Esophagus squamous epithelium (tissue), 5 donors: ENCODE measurements at places on chromosomes 12 and 14.

GRCh38 chr14:37988472-37988871, 219.2 kb upstream of the SSTR1 start:
- no peak for DNase-seq

DNA sequence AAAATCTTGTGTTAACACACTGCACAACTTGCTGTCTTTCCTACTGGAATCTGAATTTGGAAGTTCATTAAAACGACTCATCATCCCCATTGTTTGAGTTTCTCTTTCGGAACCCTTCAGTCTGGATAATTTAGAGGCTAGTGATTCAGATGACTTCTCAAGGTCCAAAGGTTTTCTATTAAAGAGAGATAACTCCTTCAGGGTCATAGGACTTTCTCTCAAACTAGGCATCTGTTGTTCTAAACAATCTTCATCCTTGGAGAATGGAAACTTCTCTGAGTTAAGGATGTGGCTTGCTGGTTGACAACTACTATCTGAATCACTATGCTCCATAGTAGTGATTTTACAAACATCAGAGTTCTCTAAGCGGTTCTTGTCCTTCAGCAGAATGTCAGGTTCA, 4.4 kb downstream of the MLH3 start:
- no peak for DNase-seq

DNA sequence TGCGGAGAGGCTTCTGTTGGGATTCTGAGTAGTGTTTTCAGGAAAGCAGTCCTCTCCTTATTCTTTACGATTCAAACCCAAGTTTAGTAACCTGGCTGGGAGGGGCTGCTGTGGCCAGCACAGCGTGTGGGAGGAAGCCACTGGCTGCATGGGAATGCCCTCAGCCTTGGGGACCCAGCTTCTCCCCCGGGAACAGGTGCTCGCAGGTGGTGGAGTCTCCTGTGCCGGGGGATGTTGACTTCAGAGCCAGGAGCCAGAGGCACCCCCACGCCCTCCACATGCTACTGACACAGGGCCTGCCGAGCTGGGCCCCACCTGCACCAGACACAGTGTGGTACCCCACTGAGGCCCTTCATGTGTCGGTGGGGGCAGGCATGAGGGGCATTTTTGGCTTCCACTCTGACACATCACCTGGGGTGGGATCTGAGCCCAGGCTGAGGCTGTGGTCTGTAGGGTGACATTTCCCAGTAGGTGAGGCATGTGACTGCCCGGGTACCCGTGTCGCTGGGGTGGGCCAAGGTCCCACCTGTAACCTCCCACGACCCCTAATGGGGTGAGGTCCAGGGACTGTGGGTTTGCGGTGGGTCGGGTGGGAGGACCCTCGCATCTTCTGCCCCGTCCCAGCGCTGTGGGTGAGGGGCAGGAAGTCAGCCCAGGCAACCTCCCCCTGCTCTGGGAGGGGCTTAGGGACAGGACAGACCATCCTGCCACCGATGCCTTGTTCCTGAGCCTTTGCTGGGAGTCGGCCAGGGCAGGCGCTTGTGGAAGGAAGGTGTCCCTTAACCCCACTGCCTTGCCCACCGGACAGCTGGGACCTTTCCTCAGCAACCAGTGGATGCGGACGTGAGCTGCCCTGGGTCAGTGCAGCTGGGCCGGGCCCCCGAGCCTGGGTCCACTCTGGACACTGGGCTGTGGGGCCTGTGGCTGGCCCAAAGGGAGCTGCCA, 26.5 kb downstream of the MTA1 start:
- DNase-seq: no peak

- DNase-seq: no peak
Measured at GRCh38 chr14:25485381-25485780, 435.4 kb upstream of the STXBP6 start.

GRCh38 chr12:93918262-93918661, 230.1 kb upstream of the PLXNC1 start:
- no peak for DNase-seq

DNA sequence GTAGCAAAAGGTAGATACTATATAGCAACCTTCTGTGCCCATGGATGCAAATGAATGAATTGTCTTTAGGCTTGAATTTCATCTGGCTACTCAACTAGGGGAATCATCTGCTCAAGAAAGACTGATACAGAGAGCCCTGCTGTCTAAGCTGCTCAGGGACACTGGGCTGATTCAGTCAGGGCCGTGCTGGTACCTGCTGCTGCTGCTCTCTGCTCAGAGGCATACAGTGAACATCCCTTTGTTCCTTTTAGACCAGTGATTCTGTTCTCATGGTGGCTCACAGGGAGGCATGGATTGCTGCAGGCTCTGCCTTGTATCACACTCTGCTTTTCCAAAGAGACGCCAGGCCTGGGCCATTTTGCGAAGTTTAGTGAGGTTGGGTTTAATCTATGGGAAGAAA, 14.1 kb downstream of the EIF2B2 start:
- no peak for DNase-seq

DNA sequence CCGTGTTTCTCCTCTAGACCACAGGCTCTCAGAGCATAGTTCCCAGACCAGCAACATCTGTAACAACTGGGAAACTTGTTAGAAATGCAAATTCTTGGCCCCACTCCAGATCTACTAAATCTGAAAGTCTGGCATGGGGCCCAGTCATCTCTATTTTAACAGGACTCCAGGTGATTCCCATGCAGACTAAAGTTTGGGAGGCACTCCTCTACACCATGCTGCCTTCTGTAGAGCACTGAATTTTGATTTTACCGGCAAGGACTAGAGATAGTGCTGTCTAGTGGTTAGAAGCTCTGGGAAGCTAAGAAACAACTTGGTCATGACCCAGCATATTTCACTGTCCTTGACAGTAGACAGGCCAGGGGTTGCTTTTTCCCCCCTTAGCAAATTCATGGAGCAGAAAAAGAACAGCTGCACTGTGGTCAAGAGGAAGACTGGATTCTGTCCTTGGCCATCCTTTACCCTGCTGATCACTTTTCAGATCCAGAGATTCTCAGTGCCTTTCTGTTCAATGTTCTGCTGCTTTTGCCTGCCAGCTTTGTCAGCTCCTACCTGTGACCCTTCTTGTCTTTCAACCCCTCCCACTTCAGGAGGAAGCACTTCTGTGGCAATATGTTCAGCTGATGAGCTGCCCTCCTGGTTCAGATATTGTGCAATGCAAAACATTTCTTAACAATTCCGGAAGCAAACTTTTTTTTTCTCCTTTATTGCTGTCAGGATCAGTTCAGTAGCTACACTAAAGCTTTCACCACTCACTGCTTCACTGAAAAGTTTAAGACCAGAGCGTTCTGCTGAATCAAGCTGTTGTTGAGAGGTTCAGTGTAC, 133.8 kb upstream of the NUDT4 start:
- no peak for DNase-seq

GRCh38 chr12:98754095-98754494, 109.0 kb downstream of the APAF1 start:
- no peak for DNase-seq

GRCh38 chr14:65860956-65861611, 448.6 kb downstream of the FUT8 start:
- DNase-seq: no peak

DNA sequence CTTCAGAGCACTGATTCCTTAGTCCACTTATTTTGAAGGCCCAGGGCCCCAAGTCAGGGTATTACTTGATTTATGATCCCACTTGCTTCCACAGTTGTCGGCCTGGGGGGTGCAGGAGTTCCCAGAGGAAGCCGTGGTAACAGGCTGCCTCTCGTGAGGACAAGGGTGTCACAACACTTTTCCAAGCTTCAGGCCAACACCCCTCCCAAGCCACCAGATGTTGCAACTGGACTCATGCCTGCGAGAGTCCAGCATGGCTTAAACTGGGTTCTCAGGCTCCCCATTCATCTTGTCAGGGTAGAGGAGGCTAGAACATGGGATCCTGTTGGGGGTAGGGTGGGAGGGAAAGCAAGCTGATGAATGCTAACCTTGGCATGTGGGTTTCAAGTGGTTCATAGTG, 56.1 kb downstream of the BMP4 start:
- no peak for DNase-seq

DNA sequence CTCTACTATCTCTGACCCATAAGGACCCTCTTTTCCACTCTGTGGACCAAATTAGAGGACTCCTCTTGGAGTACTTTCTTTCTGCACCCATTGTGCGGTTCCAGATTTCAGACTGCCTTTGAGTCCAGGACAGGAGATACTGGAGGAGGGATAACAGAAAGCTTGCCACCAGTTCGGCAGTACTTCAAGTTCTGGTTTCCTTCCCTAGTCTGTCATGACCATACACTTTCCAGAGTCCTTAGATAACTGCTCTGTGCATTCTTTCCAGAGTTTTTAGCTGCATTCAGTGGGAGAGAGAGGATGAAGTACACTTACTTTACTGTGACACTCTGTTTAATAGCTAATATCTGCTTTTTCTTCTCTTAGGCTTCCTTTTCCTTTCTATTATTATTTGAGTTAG, 54.8 kb upstream of the OSBPL8 start:
- DNase-seq: no peak

- no peak for DNase-seq
Measured at GRCh38 chr14:63897721-63898163, 44.9 kb downstream of the SYNE2 start.

GRCh38 chr12:54337854-54338650, 13.1 kb downstream of the COPZ1 start:
- no peak for DNase-seq

- DNase-seq: no peak
Measured at GRCh38 chr14:38404100-38404541, 148.2 kb upstream of the CLEC14A start.

GRCh38 chr14:34110531-34110930, 159.7 kb upstream of the EGLN3 start:
- DNase-seq: no peak

DNA sequence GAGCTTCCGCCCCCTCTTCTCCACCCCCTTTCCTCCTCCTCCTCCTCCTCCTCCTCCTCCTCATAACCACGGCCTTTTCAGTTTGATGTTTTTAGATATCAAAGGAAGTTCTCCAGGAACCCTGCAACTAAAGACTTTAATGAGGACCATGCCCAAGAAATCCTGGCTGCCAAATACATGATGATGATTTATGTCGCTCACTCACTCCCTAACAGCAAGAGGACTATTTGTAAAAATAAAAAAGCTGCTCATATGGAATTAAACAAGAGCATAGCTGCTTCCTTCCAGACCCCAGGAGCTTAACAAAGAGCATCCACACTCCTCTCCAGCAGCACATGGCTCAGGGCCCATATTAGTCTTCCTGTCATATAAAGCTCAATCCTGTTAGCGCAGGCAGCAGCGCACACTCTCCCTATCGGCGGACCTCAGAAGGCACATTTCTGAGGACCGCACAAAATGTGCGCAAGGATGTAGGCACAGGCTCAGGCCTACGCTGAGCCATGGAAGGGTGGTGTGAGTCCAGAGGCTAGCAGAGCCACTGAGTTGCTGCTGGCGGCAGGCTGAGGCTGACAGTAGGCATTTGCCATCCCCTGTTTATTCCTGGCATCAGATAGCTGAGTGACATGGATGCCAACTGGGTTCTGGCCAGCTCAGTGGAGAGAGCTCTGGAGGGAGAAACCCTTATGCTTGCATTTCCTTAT, 232.8 kb downstream of the MSRB3 start:
- DNase-seq: no peak

DNA sequence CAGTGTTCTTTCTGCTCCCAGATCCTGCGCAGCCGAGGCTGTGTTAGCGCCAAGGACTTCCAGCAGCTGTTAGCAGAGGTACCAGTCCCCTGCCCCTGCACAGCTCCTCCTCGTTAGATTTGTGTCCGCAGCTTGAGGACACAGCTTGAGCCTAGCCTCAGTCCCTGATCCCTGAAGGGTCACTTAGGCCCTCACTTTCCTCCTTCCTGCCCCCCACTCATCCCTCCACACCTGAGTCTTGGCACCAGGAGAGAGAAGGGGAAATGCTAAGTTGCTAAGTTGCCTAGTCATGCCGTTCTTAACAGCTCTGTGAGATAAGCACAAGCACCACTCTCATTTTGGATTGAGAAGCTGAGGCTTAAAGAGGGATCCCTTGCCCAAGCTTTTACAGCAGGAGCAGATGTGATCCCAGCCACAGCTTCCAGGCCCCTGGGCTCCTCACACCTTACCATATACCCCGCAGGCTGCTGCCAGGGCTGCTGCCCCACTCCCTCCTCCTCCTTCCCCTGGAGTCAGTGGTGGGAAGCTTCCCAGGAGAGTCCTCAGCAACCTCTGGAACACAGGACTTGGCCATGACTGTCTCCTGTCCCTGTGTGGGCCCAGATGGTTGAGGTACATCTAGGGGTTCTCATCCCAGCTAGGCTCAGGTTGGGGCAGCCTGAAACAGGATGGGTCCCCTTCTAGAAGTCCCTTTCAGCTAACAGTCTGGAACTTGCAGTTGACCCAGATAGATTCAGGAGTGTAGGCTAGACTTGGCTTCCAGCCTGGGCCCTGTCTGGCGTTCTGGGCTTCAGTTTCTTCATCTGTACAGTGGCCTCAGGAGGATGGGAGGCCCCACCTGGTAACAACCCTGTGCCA, 975 bp downstream of the OGFOD2 start:
- no peak for DNase-seq

GRCh38 chr12:34397591-34398365, 375.5 kb downstream of the ALG10 start:
- DNase-seq: no peak

DNA sequence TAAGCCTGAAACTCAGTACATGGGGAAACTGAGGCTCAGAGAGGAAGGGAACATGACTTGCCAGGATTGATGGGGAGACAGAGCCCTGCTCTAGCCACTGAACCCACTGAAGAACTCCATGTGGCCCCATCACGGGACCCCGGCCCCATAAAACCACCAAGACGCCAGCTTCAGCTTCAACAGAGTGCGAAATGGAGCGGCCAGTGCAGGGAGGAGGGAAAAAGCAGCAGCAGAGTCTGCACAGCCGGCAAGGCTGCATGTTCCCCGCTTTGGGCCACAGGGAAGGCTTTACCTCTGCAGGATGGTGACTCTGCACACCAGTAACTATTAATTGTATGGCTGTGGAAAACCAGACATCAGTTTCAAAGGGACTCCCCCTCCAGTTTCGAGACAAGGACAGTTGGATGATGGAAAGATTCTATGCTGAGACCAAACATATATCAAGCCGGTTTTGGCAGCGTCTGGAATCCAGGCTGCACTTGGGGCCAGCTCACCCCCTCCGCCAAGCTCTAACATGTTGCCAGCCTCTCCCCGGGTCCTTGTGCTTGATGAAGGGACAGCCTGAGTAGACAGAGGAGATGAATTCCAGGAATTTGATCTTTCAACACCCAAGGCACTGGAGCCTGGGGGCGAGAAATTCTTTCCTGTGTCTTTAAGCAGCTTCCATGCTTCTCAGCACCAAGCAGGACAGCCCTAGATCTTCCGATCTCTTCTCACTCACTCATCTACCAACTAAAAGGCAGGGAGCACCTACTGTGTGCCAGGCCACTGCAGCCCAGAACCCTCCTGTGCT, 55.7 kb upstream of the BCL11B start:
- DNase-seq: no peak
